Stimulated activated CD8-positive, alpha-beta memory T cell treated with anti-CD3 and anti-CD28 coated beads, Interleukin-7, amount 100 ng/mL, for 4 hours (primary cell): ENCODE measurements at places on chromosomes 12 and 14.

- no peak for DNase-seq
These were observed 9.6 kb downstream of the KLC1 start for GRCh38 chr14:103638594-103638993.

DNA sequence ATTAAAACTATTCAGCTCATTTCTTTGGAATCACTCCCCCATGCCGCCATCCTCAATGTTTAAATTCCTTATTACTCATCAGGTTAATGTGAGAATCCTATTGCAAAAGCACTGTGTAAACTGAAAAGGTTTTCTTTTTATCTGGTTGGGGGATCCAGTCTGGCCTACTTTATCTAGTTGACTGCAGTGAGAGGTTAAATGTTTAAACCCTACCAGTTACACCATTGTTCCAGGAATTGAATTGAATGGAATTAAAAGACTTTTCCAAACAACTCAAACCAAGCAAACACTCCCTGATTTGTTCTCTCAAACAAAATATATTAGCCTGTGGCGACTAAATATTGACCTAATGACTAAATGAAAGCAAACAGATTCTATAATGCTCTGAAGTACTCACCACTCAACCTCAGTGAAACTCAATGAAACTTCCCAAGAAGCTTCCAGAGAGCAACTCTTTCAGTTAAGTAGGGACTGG, 100.5 kb downstream of the VEZT start:
- DNase-seq = no peak

DNA sequence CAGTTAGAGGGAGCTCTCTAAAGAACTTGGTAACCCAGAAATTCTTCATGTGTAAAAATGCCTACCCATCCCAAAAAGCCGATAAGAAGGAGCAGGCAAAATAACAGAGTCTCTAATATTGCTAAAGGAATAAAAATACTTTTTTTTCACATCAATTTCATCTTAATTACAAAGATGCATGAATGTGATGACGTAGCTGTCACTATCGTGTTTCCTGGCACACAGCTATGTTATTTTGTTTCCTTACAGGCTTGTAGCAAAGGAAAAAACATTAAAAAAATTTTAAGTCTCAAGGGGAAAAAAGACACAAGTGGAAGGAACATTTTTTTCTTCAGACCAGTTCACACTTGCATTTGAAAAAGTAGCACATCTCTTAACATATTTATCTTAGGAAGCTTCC, 10.3 kb upstream of the LGALS3 start:
- no peak for DNase-seq

DNA sequence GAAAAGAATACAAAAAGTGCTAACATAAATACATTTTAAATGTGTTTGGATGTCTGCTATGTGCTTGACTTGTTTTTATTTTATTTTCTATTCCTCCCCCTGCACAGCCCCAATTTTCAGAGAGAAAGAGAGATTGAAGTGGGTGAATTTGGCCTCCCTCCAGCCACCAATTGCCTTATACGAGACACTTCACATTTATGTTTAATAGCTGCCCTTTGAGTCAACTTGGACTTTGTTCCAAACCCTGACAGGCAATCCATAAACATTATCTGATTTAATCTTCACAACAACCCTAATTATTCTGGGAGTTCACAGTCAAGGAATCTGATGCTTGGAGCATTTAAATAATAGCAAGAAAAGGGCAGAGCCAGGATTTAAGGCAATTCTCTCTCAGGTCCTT, 161.7 kb downstream of the SLC15A4 start:
- no peak for DNase-seq

GRCh38 chr12:132610051-132610759, at the start of gene LRCOL1:
Gene LRCOL1 (minus strand): TSS chr12:132610582. CDS start chr12:132606251, 4,331 bp downstream.
- no peak for DNase-seq

DNA sequence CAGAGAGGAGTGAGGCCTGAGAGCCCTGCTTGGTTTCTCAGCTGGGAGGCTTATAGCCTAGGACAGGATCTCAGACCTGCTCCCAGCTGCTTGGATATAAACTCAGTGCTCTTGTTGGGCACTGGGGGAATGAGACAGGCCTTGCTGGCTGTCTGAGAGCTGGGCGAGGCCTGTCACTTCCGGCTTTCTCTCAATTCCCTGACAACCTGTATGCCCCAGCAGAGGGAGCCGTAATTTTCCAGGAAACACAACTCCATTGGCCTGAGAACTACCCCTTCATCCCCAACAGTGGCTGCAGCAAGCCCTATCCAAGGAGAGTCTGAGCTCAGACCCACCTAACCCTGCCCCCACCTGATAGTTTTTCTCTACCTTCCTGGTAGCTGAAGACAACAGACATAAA, 258.3 kb upstream of the STXBP6 start:
- no peak for DNase-seq

- peak; percentile 39 for DNase-seq
These were observed 647 bp upstream of the ESPL1 start for GRCh38 chr12:53267306-53267998.

- DNase-seq = no peak
These were observed 26.2 kb downstream of the SLC4A8 start for GRCh38 chr12:51450806-51451205.

- DNase-seq = peak; percentile 45
These were observed 11.6 kb upstream of the CDH24 start for GRCh38 chr14:23068789-23069412.

DNA sequence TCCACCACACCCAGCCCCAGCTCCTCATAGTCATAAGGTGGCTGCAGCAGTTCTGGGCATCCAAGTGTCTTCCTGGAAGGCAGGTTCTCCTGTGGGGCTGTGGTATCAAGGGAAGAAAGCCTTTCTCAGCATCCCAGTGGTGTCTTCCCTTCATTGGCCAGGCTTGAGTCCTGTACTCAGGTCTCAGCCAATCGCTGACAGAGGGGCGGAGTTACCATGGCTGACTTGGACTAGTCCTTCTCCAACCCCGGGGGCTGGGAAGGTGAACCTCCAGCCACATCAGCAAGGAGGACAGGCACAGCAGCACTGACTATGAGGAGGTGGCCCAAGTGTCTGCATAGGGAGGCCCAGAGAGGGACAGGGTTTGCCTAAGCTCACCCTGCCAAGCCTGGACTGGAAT, 64.0 kb upstream of the SLC24A4 start:
- DNase-seq = no peak

GRCh38 chr12:119634743-119635142, 33.2 kb upstream of the PRKAB1 start:
- no peak for DNase-seq

GRCh38 chr12:17954788-17955187, 135.2 kb downstream of the RERGL start:
- DNase-seq = no peak

DNA sequence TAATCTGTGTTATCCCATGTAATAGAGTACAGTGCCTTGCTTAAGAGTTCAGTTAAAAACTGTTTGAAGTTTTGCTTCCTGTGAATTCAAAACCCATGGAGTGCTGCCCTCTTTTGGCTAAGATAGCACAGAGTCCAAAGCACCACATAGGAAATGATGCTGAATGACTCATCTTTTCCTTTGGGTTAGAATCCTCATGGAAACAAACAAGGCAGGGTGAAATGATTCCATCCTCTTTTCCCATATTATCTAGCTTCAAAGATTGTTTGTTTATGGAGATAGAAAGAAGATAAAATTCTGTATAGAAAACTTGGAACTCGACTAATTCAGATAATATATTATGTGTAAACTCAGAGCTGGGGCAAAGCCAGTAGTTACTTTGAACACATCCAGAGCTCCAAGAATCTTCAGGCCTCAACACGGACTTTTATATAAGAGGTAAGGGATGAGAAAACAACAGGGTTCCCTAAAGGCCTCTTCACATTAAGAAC, 87.4 kb downstream of the OTOGL start:
- no peak for DNase-seq

- DNase-seq = no peak
These were observed 284.5 kb upstream of the RTL1 start for GRCh38 chr14:101187816-101188570.

DNA sequence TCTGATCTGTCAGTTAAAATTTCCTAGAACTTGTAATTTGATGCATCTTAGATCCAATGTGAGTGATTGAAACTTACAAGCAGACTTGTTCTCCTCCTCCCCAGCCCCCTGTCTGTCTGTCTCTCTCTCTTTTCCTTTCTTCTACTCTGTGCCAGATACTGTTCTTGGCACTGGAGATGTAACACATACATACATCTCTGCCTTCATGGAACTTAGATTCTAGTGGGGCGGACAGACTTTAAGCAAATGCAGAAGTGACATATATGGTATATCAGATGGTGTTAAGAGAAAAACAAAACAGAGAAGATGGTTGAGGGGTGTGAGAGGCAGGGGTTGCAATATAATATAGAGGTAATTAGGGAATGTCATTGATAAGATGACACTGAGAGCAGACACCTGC, 6.6 kb downstream of the CHST11 start:
- DNase-seq = no peak

GRCh38 chr14:31505411-31505810, 17.6 kb upstream of the GPR33 start:
- no peak for DNase-seq

DNA sequence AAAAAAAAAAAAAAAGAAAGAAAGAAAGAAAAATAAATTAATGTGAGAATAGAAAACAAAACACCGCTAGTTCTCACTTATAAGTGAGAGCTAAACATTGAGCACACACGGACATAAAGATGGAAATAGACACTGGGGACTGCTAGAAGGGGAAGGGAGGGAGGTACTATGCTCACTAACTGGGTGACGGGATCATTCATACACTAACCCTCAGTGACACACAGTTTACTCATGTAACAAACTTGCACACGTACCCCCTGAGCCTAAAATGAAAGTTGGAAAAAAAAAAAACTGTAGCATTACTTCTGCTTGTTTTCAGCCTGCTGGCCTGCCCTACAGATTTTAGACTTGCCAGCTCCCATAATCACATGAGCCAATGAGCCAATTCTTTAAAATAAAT, 10.5 kb upstream of the PRMT5 start:
- no peak for DNase-seq

DNA sequence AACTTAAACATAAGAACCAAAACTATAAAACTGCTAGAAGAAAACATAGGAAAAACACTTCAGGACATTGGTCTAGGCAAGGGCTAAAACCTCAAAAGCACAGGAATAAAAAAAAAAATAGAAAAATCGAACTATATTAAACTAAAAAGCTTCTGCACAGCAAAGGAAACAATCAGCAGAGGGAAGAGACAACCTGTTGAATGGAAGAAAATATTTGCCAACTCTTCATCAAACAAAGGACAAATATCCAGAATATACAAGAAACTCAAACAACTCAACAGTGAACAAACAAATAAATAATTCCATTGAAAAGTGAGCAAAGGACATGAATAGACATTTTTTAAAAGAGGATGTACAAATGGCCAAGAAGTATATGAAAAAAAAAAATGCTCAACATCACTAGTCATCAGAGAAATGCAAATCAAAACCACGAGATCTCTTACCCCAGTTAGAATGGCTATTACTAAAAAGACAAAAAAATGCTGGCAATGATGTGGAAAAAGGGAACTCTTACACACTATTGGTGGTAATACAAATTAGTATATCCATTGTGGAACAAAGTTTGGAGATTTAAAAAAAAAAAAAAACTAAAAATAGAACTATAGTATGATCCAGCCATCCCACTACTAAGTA, 152.0 kb downstream of the NDUFA12 start:
- no peak for DNase-seq

DNA sequence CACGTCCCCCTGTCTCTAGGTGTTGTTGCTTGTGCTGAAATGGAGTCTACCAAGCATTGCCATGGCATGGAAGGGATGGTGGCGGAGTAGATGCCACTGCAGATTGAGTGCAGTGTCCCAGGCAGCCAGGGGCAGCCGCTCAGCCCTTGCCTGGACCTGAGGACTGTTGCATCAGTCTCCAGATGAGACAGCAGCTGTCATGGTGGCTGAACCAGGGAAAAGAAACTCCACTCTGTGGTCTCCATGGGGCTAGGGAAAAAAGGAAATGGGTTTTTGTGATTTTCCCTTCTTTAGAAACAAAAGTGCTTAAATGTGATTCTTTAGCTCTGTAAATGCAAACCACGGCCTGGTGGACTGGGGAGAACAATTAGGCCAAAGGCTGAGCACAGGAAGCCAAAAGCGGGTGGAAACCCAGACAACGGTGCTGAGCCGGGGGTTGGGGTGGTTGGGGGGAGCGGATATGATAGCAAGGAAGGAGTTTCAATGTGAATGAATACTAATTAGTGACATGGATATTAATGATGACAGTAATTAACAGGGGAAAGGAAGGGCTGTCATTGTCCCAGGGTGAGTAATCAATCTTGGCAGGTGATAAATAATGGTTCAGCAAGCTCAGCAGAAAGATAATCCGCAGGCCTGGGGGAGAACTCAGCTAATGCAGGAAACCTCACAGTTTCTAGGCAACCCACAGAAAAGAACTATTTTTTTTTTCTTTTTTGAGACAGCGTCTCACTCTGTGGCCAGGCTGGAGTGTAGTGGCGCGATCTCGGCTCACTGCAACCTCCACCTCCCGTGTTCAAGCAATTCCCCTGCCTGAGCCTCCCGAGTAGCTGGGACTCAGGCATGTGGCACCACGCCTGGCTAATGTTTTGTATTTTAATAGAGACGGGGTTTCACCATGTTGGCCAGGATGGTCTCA, 442.6 kb downstream of the DPF3 start:
- DNase-seq = peak; percentile 29

- no peak for DNase-seq
These were observed 212.4 kb upstream of the FLRT2 start for GRCh38 chr14:85317491-85318021.

DNA sequence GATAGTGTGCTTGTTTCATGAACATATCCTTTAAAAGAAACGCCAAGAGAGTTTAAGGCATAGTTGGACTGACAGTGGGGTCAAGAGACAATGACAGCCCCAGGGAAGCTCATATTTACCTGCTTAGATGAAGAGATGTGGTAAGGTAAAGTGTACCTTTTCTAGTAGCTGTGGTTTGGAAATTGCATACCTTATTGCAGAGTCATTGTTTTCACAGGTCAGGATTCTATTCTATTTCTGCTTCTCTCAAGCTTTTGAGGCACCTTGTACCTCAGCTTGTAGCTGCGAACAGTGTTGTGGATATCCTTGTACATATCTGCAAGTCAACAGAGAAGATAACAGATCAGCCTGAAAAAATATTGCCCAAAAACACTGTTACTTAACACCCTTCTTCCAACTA, 47.7 kb downstream of the ATP6V1D start:
- no peak for DNase-seq

- DNase-seq = no peak
These were observed 23.3 kb upstream of the CCER1 start for GRCh38 chr12:90978117-90978770.

- DNase-seq = no peak
These were observed 277.9 kb downstream of the SSPN start for GRCh38 chr12:26473291-26473690.
